ENCODE measurements at places on chromosomes 7 and 10.

DNA sequence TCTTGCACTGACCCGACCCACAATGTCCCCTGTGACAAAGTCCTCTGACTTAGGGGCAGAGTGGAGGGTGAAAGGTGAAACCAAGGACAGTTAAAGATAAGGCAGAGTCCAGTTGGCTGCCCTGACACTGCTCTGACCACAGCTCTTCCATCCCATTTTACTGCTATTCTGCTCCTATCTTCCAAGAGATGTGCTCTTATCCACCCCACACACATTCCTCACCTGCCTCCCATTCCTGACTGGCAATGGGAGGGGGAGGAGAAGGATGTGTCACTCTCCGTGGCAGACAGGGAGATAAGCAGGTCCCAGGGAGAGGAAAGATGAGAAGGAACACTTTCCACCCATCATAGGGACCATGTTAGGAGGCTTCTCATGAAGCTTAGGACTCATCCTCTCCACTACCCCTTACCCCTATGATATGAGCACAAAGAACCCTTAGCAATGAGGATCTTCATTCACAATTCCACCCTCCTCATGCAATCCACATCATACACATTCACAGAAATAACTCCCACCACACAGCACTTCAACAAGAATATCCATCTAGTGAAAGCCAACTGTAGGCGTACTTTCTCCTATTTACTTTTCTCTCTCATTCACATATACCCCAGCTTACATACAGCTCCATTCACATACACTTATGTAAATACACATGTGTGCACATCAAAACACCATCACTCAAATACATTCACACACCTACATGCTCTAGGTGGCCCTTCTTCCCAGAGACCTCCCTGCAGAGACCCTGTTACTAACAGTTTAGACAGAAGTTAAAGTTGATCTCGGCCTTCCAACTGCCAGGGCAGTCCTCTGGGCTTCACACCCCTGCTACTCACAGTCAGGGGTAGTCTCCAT is 6.6 kb downstream of the SYNPO2L start:
- no peak for DNase-seq

DNA sequence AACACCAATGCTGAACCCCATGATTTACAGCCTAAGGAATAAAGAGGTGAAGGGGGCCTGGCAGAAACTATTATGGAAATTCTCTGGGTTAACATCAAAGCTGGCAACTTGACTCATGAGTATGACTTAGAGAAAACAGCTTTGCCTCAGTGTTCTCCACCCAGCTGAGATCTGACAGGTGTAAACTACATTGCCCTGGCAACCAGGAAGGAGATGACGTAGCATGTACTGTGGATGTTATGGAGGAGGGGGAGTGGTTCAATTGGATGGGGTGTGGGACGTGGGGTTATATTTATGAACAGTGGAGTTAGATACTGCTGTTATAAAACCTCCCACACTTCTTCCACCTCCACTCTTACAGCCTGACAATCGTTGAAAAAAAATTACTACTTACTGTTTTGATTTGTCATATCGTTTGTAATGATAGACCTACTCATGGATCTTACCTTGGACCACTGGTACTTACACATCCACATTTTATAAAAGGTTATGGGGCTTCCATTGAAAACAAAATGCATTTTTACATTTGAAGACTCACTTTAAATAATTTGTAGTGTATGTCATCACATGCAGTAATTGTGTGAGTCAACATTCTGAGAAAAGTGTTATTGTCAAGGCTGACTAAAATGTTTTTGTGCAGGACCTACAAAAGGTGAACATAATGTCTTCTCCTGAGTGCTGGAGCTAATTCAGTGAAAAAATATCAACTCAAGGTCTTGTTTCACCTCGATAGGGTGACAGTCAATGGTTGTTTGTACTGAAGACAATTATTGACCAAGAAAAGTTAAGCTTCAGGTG is 6.4 kb downstream of the OR2F1 start:
- DNase-seq, result no peak

DNA sequence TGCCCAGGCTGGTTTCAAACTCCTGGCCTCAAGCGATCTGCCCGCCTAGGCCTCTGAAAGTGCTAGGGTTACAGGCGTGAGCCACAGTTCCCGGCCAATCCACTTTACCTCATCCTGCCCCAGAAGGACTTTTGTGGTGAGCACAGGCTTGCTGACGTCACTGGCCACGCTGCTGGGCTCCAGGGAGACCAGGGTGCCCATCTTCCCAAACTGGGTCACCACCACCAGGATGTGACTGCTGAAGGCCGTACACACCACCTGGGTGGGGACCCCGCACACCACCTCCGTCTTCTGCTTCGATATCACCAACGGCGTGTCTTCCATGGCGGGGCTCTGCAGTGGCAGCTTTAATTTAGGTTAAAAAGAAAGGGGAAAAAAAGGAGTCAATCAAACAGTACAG is 816 bp downstream of the PSMG3 start:
- DNase-seq, result no peak

- DNase-seq, result no peak
Measured at GRCh38 chr10:13567030-13567429, 19.7 kb upstream of the PRPF18 start.

GRCh38 chr7:81256991-81257390 is 338.1 kb upstream of the SEMA3C start:
- DNase-seq, result no peak

DNA sequence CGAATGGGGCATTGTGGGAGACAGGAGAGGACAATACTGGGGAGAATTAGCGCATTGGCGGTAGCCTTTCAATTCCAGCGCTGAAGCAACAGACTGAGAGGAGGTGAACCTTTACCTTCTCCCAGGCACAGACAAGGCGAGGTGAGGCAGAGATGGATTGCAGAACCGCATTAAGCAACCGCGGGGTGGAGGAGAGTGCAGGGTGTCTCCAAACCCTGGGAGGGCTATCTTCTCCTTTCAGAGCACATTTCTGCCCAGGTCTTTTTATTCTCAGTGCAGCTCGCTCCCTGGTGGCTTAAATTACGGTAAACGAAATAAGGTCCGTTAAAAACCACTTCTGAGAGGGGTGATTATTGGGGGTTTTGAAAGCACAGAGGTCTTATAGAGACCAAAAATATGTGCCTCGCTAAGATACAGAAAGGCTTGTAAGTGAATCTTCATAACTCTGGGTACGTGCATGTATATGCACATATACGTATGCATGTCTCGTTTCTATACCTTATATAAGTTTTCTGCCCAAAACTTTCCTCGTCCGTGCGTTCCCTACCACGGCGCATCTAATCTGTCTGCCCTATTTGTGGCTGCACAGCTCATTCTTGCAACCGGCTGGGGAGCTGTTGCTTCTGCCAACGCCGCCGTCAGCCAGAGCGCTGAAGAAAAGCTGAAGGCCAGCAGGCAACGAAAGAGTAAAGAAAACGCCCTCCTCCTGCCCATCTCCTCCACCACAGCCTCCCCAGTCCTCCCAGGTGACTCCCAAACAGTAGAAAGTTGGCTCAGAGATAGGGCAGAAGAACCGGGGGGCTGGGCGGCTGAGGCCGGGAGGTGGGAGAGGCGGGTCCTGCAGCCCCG is 895 bp upstream of the ZNF804B start:
- DNase-seq, result no peak

- DNase-seq, result no peak
Measured at GRCh38 chr10:68221196-68221595, 10.7 kb downstream of the ATOH7 start.

- no peak for DNase-seq
Measured at GRCh38 chr7:79593866-79594301, 140.4 kb upstream of the MAGI2 start.

DNA sequence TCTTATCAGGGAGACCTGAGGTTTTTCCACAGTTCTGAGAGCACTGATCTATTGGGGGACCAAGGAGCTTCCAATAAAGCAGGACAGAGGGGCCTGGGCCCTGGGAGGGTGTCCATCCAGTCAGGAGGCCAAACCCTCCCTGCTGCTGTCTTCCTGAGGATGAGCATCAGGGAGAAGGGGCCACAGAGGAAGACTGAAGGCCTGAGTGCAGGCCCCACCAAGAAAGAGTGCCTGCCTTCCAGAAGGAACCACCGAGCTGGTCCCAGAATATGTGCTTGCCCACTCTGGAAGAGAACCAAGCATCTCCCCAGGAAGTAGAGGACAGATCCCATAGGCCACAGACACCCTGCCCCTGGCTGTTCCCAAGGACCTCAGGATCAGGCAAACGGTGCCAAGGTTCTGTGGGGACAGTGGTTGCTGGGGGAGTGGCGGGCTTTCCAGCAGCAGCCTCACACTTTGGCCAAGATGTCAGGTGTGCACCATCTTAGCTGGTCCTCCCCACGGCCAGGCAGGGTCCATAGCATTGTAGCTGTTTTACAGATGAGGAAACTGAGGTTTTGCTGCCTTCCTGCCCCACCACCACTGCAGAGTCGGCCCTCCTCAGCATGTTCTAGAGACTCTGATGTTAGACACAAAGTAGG is 199.4 kb downstream of the GRID1 start:
- no peak for DNase-seq

- no peak for DNase-seq
Measured at GRCh38 chr7:107850216-107850615, 40.8 kb upstream of the DLD start.

- DNase-seq, result no peak
Measured at GRCh38 chr7:138115047-138115446, 38.8 kb downstream of the AKR1D1 start.

DNA sequence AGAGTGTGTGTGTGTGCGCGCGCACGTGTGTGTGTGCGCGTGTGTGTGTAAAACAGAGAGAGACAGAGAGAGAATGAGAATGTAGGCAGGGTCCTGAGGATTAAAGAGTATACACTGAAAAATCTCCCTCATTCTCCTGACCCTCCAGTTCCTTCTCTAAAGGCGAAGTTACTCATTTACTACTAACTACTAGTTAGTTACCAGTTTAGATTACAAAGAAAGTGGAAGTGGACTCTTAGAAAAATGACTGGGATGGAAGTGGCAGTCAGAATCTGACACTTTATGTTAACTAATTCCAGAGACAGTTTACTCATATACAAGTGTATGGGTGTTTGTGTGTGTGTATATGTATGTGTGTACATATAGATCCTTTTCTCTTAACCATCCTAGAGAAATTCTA is 146.5 kb upstream of the LRRN3 start:
- no peak for DNase-seq
